ENCODE measurements at places on chromosomes 12 and 14. TPM values are rescaled to one million over a fixed set of nuclear protein-coding genes. Genes with fewer than 3 reads are reported as not detected.
A peak's percentile ranks its signal among the peaks of the same experiment; 100 is the strongest.

Gene PDE3A
- polyA plus RNA-seq = not detected

Gene TDRD9
- polyA plus RNA-seq = 0.06 TPM

Gene SLC17A8
- polyA plus RNA-seq = not detected

Gene CMKLR1
- not detected for polyA plus RNA-seq

Gene C12orf54
- polyA plus RNA-seq = 1.9 TPM

Gene DAO
- not detected for polyA plus RNA-seq

Gene SAMD15
- polyA plus RNA-seq = 0.37 TPM

Gene MIP
- 0.06 TPM for polyA plus RNA-seq

Gene KIF26A
- 0.02 TPM for polyA plus RNA-seq

Gene BMP4
- 7.5 TPM for polyA plus RNA-seq

Gene AKAP3
- 0.44 TPM for polyA plus RNA-seq

DNA sequence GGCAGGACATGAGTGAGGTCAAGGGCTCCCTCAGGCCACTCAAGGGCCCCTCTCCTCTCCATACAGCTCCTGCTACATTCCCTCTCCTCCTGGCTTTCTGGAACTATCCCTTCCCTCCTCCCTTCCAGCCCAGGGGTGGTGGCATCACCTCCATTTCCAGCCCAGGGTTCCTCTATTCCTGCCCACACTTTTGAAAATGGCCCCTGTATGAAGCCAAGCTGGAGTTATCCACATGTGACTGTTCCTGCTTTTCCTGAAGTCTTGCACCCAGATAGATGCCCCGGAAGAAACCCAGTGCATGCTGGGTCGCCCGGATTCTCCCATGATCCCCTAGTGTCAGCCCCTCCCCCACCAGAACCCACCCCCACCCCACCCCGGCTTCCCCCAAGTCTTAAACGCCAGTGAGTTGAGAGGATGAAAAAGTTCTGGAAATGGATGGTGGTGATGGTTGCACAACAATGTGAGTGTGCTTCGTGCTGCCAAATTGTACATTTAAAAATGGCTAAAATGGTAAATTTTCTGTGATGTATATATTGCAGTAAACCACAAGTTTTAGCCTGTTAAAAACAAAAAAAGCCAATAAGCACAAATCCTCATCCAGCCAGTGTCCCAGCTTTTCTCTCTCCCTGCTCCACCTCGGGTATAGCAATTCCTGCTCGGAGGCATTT, 136.9 kb downstream of the SCARB1 start:
- DNase-seq = no peak

- peak; percentile 68 for DNase-seq
These were observed 55.2 kb downstream of the SLC25A21 start for GRCh38 chr14:37116933-37117849.

DNA sequence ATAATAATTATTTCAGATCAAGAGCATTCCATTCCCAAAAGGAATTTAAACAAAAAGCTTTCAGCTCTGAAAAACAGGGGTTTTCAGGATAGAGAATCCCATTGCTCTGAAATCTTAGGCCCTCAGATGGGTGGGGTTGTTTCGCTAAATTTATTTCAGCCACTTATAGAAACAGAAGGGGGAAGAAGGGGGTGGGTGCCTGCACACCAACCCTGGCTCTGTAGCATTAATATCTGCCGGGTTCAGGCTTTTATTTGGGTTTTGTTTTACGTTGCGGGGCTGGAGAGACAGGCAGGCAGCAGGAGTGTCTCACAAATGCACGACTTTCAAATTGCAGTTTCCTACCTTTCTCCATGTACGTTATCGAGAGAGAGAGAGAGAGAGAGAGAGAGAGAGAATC, 12.5 kb upstream of the ZFP36L1 start:
- no peak for DNase-seq

DNA sequence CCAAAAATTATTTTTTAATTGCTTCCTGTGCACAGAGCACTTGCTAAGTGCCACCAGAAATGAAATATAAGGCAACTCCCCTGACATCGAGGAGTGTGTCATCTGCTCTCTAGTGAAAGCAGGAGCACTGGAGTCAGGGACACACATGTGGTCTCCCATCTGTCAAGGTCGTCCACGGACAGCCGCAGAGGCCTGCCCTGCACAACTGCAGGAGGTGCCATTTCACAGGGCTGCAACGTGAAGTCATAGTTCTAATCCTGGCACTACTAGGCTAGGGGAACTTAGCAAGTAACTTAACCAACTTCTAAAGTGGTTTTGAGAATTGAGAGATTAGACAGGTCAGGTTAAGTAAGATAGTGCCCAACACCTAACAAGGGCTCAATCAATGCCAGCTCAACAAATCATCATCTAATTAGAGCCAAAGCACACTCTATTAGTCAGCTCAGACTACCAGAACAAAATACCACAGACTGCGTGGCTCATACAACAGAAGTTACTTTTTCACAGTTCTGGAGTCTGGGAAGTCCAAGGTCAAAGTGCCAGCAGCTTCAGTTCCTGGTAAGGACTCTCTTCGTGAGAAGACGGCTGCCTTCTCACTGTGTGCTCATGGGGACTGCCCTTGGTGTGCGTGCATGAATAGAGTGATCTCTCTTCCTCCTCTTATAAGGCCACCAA, 30.7 kb downstream of the FOXN3 start:
- no peak for DNase-seq

DNA sequence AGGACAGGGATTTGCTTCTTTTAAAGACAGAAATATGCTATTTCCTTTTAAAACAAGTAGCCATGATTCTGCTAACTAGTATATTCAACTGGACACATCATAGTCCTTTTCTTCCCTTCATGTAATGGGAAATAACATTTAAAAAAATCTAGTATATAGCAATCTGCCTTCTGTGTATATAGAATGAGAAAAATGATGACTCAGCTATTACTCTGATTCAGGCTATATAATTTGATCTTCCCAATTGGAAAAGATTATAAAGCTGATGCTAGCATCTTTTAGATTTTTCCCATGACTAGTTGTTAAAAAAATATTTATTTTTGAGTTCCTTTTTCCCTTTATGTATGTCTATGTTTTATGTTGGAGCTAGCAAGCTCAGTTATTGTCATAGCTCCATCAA, 86.9 kb downstream of the ACSS3 start:
- DNase-seq = no peak

DNA sequence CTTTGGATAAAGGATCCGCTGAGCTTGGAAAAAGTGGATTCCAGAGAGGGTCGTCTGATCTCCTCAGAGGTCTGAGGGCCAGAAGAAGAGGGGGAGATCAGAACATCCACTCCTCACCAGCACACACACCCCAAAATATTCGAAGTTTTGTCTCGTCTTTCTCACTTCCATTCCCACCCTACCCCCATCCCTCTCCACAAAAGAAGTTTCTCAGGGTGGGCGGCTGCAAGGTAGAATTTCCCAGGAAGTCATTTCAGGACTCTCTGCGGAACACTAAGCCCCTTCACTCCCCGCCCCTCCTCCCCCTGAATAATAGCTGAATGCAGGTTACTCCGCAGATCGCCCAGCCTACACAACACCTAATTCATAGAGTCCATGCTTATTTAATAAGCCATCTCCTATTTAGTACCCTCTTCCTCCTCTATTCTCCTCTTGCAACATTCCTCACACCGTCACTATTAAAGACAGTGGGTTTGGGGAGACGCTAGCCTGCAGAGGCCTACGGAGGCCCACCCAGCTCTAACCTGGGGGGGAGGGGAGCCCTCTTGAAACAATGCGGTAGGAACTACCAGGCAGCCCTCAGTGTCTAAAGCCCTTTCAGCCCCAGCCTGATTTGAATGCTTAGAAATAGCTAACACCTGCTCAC, 649 bp upstream of the SALL2 start:
- no peak for DNase-seq

DNA sequence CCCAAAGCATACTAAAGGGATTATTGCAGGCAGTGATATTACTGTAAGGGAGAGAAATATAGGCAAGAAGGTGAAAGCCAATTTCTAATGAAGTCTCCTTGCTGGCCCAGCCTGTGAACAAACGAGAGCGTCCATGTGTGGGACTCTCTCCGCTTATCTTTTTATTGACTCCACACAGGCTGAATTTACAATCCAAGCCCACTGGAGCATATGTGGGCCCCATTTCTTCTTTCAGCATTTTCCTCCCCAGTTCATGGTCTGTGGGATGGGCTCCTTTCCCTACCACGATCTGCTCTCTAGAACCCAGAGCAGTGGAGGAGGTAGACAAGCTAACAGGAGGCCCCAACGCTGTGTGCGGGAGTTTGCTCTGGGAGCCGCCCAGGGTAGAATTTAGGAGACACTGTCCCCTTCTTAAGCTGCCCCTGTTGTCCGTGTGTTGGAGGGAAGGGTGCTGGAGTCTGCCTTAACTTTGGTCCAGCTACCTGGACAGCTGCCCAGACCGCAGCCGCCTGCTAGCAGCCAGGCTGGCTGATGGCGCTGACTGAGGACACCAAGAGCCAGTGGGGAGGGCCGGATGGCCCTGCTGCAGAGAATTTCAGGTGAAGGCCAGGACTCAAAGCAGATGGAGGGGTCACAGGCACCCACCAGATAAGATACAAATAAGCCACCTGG, 3.2 kb upstream of the HOXC11 start:
- DNase-seq = no peak

GRCh38 chr14:24335461-24336171, 745 bp upstream of the ADCY4 start:
- no peak for DNase-seq

- peak; percentile 85 for DNase-seq
These were observed 51.6 kb downstream of the GPATCH2L start for GRCh38 chr14:76203086-76204001.

DNA sequence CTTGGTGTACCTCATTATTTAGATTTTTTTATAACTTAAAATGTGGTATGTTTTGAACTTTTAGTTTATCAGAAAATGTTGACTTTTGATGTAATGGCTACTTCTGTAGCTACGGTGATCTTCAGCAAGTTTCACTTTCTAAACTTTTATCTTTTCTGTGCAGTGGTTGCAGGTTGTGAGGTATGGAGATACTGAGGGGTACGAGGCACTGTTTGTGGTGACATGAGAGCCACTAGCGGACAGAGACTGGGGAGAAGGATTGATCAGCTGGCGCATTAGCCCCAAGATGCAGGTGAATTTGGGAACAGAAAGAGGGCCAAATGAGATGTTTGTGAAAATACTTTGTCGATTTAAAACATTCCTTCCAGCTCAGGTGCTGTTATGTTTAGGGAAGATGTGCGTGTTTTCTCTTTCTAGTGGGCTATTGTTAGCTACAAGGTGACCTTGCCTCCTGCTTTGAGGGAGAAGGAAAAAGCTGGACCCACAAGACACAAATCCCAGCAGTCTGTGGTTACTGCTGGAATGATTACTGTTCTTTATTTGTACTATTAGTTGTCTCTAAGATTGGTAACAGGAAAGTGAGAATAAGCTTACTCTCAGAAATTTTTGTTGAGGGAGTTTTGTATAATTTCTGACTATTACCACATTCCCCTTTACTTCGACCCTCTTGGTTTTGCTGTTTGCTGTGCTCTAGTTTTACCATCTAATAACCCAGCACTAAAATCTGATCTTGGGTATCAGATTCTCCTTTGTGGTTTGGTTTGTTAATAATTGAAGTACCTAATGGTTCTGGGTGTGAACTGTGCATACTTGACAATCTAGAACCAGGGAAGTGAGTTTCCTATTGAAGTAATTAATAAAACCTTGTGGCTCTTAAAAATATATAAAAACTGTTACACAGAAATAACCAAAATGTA, 61.7 kb downstream of the FBXO34 start:
- no peak for DNase-seq

DNA sequence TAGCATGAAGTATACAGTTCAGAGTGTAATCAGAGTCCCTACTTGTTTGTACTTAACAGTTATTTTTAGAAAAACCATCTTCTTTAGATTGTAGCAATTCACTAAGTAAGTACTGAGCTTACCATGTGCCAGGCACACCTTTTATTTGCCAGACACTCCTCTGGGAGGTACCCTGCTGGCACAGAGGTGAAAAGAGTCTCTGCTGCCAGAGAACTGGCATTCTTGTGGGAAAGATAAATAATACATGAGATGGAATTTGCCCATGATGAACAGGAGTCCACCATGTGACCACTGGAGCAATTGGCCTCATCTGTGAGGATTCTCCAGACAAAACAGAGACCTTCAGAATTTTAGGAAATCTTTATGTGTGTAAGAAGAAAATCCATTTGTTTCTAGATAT, 199.3 kb upstream of the SLC16A7 start:
- no peak for DNase-seq

DNA sequence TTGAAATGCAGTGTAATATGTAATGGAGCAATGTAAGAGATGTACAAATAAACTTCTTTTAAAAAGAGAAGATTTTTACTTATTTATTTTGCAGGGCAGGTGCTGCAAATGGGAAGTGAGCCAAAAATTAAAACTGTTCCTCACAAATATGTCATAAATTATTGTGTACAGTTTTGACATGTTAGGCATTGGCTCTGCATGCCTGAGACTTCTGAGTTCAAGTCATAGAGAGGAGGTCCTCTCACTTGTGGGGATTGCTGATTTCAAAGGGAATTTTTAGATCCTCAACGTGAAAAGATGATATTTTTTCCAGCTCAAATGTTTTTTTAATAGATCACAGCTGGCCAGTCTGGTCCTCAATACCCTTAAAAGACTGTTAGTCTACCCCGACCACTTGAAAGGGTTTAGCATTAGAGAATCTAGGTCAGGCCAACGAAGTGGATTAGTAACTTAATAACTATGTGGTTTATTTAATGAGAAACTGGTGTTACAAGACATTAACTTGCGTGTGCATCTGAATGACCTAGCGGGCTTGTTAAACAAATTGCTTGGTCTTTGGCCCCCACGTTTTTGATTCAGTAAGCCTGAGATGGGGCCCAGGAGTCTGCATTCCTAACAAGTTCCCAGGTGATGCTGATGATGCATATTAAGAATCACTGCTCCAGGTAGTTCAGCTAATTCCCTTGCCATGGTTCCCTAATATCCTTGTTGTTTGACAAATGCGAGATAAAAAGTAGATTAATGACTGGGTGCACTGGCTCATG, 30.9 kb upstream of the WDR89 start:
- DNase-seq = no peak

- no peak for DNase-seq
These were observed 26.5 kb downstream of the PLEKHH1 start for GRCh38 chr14:67559639-67560038.

- peak; percentile 35 for DNase-seq
These were observed 476.9 kb downstream of the LRIG3 start for GRCh38 chr12:58443273-58443980.

DNA sequence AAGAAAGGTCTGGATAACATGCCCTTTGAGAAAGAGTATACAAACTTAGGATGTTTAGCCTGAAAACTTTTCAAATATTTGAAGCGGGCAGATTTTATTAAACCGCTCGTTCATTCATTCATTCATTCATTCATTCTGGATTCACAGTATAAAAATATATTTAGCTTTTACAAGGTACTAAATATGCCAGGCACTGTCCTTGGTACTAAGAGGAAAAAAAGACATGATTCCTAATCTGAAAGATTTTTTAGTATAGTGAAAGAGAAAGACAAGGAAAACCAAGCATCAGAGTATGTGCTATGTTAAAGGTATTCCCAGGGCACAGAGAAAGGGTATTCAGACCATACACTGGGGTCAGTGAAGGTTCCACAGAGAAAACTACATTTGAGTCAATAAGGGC, 299.7 kb downstream of the BCAT1 start:
- DNase-seq = no peak

All from mammary epithelial cell (primary cell).